Activated T-cell treated with anti-CD3 and anti-CD28 coated beads, Interleukin-2, amount 50 U/mL, for 1 hour (primary cell): ENCODE measurements at places on chromosomes 7 and 10.

- no peak for DNase-seq
Measured at GRCh38 chr7:30985756-30986155, 22.0 kb downstream of the GHRHR start.

- no peak for DNase-seq
Measured at GRCh38 chr10:60980997-60981396, 37.0 kb upstream of the RHOBTB1 start.

- no peak for DNase-seq
Measured at GRCh38 chr10:110666673-110667072, 22.5 kb downstream of the RBM20 start.

GRCh38 chr10:78544423-78545090, 510.9 kb downstream of the RPS24 start:
- DNase-seq, result no peak

GRCh38 chr7:139639563-139639962, 116.1 kb downstream of the CLEC2L start:
- no peak for DNase-seq

GRCh38 chr7:134779741-134780065, 269 bp downstream of the CALD1 start:
- no peak for DNase-seq

DNA sequence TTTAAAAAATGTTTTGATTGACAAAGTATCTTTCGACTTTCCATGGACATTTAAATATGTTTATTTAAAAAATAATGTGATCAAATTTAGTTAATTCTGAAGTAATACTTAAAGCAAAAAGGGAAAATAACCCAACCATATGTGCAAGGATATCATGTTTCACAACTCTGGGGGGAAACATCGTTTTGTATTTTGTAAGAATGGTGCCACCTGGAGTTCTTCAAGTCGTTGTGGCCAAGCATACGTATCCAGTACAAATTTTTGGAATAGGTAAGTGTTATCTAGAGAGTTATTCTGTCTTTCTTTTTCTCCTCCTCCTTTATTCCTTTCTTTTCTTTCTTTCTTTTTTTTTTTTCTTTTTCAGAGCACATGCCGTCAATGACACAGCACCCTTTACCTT, 176.2 kb upstream of the CSTF2T start:
- DNase-seq, result no peak

- no peak for DNase-seq
Measured at GRCh38 chr10:23496727-23497126, 57.9 kb downstream of the OTUD1 start.

DNA sequence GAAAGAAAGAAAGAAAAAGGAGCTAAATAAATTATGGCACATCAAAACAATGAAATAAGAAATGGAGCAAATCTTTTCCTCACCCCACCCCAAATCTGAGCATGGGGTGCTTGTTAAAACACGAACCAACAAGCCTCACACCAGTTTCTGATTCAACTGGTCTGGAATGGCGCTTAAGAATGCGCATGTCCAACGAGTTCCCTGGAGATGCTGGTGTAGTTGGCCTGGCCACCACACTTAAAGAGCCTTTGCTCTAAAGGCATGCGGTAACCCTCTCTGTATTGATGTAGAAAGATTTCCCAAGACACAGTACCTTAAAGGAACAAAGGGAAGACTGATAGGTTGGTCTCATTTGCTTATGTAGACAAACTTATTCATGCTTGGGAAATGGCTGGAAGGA, 49.1 kb upstream of the STEAP1B start:
- no peak for DNase-seq

DNA sequence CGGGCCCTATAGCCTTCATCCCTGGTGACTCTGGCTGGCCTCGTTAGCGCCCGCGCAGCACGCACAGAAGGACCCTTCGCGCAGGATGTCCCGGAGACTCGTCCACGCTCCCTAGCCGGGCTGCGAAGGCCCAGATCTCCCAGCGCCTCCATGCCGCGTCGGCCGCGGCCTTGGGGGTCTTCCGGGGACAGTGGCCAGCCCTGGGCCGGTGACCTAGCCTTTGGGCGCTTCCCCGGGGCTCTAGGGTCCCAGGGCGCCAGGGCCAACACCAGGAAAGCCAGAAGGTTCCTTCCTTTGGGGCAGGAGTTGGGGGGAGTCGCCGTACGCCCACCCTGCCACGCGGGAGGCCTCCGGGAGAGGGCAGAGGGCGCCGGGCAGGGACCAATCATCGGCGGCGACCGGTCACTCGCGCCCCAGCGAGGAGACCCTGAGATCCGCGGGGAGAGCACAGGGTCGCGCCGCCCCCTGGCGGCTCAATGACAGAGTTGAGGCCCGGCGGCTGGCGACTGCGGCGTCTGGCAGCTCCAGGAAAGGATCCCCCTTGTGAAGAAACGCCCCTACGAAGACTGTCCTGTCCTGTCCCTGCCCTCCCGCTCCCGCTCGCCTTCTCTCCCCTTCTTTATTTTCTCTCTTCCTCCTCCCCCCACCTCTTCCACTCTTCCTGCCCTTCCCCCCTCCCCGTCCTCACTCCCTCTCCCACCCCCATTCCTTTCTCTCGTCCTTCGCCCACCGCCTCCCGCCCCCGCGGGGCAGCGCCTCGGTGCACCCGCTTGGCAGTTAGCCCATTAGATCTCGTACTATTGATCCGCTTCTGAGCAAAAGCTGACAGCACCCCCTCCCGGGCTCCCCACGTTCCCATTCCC, 62.3 kb upstream of the LBX1 start:
- peak; percentile 62 for DNase-seq

GRCh38 chr7:114865564-114865963, 56.3 kb upstream of the MDFIC start:
- DNase-seq, result peak; percentile 55

DNA sequence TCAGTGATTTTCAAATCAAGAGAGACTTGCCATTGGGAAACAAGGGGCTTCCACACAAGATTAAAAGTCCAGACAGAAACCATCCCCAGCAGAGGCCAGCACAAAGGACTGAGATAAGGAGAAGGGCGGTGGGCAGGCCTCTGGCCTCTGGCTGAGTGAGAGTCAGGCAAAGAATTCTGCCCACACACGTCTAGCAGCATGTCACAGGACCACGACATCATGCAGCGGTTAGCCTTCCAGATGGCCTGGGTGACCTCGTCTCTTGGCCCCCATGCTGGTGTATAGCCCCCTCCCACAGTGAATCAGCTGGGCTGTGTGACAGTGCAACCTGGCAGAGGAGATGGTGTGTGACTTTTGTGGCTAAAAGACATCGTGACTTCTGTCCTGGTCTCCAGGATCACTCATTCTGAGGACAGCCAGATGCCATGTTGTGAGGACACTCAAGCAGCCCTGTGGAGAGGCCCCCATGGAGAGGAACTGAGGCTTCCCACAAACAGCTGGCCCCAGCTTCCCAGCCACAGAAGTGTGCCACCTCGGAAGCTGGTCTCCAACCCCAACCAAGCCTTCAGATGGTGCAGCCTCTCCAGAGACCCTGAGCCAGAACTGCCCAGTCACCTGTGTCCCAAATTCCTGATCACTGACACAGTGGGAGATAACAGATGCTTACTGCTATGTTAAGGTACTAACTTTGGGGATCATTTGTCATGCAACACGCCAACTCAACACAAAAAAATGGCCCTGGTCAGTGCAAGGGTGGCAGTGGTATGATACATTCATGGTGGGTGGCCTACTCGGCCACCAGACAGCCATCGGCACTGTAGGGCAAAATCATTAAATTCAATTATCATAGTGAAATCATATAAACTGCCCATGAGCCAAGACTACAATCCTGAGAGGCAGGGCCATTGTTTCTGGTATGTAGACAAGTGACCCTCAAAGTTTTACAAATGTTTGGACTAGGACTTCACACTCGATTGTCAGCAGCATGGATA, 73.2 kb downstream of the TNS3 start:
- no peak for DNase-seq

DNA sequence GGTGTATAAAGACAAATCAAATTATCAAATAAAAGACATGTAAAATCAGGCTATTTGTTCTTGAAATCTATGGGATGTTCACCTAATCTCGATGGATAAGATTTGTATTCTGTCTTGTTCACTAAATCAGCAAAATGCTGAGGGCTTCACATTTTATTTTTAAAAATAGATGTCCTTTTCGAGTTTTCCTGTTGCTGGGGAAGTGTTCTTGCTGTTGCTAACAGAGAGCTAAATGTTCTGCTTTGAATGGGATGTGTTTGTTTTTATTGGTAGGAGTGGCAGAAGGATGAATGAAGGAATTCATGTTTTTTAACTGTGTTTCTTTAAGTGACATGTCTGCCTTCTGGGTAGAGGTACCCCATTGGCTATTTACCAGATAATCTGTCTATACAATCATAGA, 7.3 kb upstream of the SNX13 start:
- DNase-seq, result no peak

- no peak for DNase-seq
Measured at GRCh38 chr7:29160080-29160479, 13.7 kb upstream of the CPVL start.

DNA sequence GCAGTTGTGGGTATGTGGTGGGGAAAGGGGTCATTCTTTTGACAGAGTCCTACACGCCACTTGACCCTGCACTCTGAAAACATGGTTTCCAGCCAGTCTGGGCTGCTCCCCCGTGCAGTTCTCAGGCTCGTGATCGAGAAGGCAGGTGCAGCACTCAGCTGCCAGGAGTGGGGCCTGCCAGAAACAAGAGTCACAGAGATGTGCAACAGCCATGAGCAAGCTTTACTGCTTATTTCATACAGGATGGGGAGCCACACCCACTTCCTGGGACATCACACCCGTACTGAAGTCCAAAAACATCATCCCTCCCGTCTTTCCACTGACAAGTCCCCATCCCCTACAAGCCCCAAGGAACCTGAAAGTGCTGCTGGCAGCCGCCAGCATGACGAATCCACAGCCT, 9.3 kb downstream of the ATG9B start:
- no peak for DNase-seq

DNA sequence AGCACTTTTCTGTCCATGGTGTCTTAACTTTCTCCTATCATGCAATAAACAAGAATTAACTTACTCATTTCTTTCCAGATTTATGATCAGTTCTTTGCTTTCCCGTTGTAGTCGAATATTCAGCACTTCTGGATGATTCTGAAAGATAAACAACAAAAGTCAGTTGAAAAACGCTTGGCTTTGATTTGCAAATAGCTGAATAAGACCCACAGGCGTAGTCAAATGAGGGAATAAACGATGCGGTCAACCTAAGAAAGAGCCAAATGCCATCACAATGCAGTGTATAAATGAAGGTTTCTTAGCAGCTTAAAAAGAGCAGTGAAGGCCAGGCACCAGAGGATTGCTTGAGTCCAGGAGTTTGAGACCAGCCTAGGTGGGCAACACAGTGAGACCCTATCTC, 109.4 kb downstream of the ADAM12 start:
- no peak for DNase-seq

GRCh38 chr7:4928445-4928844, 30.5 kb downstream of the MMD2 start:
- DNase-seq, result no peak

DNA sequence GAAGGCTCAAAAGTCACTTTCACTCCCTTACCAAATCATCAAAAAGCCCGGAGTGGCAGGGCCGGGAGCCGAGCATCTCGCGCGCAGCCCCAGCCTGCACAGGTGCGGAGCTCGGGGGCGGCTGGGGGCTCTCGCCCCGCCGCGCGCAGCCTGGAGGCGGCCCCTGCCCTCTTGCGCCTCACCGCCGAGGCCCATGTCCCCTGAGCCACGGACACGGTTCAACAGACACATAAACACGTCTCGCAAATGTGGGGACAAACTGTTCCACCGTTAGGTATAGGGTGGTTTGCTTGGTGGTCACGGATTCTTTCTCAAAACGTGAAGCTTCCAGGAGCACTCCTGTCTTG, 700 bp downstream of the GSAP start:
- DNase-seq, result peak; percentile 45

- no peak for DNase-seq
Measured at GRCh38 chr10:86071145-86071544, 295.4 kb downstream of the GRID1 start.

DNA sequence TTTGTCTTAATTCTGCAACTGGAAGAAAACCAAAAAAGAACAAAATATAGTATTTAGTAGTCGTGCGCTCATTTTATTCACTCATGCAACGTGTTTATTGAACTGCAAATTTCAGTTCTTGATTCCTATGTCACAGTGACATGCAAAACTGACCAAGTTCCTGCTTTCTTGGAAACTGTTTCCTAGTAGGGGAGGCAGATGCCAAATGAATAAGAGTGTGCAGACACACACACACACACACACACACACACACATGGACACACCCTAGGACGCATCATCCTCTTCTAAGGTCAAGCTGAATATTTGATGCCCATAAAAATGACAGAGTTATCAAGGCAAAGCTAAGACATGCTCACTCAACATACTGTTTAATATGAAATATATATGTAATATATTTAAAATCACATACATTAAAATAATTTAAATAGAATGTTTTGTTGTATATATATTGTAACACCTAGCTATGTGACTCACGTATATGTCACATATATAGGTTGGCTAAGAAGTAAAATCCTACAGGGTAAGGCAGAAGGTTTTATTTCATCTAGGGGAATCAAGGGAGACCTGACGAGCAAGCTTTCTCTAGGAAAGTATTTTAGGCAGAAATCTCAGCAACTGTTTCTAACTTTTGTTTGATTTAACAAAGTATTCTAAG, 79.6 kb downstream of the SVIL start:
- DNase-seq, result no peak

DNA sequence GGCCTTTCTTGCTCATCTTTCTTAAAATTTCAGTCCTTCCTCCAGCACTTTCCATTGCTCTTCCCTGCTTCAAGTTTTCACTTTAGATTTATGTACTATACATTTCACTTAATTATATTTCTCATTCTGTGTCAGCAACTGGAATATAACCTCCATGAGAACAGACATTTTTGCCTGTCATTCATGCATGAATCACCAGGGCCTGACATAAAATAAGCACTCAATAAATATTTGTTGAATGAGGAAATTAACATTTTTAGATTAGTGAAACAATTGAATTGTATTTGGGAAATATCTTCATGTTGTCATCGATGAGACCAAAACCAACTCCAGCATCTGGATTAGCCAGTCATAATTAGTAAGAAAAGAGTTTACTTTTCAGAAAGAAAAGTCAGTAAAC, 6.1 kb downstream of the SAMD9L start:
- DNase-seq, result no peak

DNA sequence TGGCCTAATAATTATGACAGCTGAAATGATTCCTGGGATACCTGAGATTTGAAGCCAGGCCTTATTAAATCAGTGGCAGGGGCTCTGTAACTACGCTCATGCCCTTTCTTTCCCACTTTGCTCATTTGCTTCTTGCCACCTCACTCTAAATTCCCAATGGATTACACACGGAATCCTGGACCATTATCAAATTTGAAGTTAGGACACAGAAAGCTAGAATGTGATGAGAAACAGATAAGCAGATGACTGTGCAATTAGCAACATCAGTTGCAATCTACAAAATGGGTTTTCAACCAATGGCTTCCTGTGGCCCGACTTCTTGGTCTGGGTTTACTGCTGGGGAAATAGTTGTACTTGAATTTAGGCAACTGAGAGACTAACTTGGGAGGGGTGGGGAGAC, 374.3 kb downstream of the INHBA start:
- DNase-seq, result no peak

DNA sequence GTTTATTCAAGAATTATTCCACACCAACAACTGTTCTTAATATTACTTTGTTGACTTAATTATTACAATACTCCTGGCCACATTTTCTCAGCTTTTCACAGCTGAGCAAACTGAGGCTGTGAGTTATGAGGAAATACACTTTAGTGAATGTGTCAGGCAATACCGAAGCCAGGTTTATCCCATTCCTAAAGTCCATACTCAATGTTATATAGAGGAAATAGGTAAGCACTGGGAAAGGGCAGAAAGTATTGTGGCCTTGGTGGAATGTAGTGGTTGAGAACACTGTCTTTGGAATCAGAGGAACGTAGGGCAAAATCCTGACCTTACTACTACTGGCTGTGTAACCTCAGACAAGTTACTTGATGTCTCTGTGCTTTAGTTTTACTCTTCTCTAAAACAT, 110.8 kb downstream of the CD36 start:
- no peak for DNase-seq
